ENCODE measurements at places on chromosomes 1 and 21.

DNA sequence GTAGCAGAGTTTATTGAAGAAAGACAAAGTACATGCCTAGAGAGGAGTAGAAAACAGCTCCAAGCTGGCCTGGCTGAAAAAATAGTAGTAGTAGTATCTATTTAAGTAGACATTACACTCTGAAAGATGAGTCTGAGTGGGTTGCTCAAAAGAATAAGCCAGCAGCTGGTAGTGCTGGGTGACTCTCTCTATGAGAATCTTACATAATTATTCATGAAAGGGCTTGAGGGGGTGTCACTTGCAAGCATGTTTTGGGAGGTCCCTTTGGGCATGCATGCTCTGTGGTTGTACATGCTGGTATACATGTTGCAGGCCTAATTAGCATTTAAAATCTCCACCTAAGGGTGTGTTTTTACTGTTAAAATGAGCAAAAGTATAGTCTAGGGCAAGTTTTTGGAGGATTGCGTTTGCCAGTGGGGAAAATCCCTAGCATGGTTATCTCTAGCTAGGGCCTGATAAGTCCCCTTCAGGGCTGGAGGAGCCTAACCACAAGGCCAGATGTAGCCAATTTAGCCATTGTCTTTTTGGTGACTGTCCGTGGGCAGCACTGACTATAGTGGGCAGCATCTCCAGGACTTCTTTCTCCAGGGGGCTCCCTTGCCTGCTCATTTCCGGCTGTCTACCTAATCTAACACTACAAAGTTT is 11.0 kb upstream of the FCGR2A start:
- DNase-seq: no peak

DNA sequence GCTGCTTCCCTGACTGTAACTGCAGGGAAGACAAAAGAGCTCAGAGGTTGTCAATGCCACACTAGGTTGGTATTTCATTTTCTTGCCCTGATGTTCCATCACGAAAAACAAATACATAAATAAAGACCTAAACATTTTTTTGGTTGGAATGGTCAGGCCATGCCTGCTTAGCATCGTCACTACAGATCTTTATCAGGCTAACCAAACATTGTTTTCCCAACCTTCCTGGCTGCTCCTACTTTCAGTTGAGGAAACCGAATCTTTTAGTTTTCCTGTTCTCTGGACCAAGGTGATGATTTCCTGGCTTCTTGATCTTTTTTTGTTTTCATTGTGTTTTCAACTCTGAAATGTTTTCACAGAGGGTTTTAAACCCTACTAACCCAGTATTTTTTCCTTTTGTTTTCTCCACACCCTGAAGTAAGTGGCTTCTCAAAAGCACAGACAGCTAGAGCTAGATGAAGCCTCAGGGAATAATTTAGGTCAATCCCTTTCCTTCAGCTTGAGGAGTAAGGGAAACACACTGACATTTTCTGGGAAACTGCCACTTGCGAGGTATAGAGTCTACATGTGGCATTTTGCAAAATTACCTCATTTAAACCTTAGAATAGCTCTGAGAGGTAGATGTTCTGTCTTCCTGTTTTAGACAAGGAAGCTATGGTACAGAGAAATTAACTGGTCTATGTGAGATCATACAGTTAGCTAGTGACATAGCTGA is 67.2 kb upstream of the CNN3 start:
- no peak for DNase-seq

GRCh38 chr1:208115924-208116640 is 128.1 kb downstream of the PLXNA2 start:
- DNase-seq: no peak

DNA sequence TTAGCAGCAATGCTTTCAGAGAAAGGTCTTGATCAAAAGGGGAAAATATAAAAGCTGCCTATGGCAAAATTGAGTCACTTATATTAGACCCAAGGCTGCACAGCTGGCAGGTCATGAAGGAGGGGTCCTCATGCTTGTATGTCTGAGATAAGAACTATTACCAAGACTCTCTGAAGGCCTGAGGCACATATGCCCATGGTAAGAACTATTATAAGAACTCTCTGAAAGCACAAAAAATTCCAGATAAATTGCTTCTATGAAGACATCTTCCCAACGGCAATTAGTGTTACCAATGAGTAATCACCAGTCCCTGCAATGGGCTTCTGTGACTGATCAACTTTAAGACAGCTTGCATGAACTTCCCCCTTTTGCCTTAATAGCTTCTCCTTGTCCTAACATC is 42.8 kb upstream of the LRIF1 start:
- DNase-seq: no peak

- DNase-seq: no peak
These were observed 451.0 kb upstream of the RGS18 start for GRCh38 chr1:191707288-191707687.

DNA sequence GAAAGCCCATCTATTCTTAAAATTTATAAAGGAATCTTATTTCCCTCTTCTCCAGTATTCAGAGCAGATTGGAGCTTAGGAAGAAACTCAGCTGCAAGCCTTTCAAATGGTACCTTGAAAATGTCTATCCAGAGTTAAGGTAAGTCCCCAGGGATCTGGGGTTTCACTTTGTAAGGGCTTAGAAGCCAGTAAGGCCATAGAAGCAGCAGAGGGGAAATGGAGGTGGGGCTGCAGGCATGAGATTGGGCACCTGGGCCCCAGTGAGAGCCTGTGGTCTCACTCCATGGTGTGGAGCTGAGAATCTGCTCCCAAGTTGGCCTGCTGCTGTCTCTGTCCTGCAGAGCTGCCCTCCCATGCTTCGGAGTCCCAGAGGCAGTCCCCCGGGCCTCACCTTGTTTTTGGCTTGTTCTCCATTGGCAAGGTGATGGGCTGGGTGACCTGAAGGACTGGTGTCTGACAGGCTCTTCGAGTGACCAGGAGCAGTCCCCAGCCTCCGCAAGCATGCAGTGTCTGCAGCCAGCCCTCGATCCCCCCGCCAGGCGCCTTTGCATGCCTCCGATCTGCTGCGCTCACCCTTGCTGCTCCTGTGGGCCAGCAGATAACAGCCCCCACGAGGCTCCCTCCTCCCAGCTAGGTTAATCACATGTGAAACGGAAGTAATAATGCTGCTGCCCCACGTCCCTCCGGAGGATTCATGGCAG is 163.1 kb downstream of the PGBD5 start:
- no peak for DNase-seq

DNA sequence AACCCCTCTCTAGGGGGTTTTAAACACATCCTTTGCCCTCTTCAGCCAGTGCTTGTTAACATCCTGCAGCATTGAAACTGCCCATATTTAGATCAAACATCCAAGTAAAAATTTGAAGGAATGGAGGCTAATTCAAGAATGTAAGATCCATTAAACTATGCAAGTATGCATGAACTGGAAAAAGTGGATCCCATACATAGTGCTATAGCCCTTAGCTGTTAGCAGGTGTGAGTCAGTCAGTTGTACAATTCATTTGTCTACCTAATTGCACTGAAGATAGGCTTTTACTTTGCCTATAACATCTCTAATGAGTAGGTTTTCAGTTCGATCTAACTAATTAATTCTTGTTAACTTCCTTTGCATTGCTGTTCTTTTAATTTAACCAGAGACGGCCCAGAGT is 270.9 kb downstream of the LMO4 start:
- DNase-seq: no peak

- DNase-seq: no peak
These were observed 12.0 kb downstream of the ADGRL2 start for GRCh38 chr1:81812712-81813111.

DNA sequence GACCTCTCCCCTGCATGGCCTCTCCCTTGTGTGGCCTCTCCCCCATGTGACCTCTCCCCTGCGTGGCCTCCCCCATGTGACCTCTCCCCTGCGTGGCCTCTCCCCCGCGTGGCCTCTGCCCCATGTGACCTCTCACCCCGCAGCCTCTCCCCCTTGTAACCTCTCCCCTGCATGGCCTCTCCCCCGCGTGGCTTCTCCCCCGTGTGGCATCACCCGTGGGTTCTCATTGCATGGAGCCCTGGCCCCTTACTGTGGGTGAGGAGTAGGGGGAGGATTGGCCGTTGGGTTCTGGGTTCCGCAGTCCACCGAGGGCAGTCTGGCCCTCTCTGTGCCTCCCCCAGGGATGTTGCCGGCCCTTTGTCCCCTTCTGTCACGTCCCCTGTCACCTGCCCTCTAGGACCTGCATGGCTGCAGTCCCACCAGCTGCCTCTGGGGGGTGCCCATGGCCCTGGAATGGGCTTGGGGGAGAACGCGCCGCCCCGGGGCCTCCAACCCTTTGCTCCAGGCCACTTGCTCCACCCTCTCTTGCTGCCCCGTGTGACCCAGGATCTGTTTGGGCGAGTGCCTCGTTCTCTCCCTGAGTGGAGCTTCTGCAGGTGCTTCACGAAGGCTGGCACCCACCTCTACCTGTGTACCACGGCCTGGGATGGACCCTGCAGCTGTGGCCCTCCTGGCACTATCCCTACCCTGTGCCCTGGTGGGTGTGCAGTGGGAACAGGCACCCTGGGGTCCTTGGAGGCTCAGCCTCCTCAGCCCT is 21.3 kb downstream of the RRP1 start:
- DNase-seq: no peak

- no peak for DNase-seq
These were observed 103.6 kb upstream of the GPR52 start for GRCh38 chr1:174344162-174344561.

GRCh38 chr1:197374428-197374827 is 106.4 kb downstream of the CRB1 start:
- no peak for DNase-seq

DNA sequence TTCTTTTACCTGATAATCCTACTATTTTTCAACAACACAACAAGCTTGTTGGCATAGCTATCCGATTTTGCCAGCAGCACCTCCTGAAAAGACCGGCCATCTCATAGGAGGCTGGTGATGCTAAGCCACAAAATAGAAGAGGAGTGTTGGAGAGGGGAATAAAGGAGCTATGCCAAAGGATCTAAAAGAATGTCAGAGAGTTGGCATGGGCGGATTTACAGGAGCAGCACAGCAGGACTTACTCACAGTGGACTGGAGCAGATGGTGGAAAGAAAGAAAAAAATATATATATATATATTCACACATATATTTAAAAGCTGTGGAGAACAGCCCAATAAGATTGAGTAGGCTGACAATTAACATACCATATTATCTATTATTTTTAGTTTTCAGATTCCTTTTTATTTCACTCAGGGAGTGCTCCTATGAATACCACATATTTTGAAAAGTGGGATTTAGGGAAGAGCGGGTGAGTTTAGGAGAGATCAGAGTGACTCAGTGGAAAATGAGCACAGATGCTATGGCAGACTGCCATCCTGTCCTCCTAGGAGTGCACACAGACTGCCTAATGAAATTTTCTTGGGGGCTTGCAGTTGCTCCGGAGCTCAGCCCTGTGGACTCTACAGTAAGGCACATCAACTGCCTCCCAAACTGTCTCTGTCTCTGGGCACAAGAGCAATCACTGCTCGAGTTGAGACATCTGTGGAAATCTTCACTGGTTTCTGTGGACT is 394.4 kb upstream of the CHRM3 start:
- DNase-seq: no peak

- no peak for DNase-seq
These were observed 20.7 kb downstream of the DAB1 start for GRCh38 chr1:57403201-57403600.

- no peak for DNase-seq
These were observed 40.2 kb upstream of the NLRP3 start for GRCh38 chr1:247375747-247376146.

DNA sequence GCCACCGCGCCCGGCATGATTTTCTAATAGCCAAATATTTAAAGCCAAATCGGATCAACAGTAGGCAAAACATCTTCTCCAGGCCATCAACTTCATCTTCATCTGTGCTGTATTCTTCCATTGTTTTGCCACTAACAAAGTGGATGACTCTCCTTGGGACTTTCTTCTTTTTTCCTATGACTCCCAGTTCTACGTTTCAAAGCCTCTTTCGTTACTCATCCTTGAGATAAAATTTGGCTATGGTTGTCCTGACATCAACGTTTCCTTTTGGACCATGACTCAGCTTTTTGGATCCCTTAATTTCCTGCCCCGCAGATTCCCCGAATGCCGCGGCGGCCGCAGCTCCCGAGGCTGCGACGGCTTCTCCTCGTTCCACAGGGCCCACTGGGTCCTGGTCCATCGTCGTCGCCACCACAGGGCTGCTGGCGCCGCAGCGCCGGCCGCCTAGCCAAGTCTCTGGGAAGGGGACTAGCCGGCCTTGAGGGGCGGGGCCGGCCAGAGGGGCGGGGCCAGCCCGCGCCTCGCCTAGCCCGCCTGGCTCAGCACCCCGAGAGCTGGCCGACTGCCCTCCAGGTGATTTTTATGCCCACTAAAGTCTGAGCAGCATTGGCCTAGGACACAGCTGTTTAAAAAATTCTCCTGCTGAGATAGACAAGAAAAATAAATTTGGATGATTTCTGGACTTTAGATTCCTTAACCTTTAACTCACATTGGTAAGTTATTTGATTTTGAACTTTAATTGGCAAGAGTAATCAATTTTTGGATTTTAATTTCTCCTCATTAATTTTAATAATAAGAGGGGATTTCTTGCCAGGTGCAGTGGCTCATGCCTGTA is 93.9 kb downstream of the ADCY10 start:
- DNase-seq: peak; percentile 44

- DNase-seq: no peak
These were observed 184.9 kb downstream of the NCAM2 start for GRCh38 chr21:21183092-21183491.

- no peak for DNase-seq
These were observed 187.3 kb downstream of the VAV3 start for GRCh38 chr1:107777664-107778047.

- DNase-seq: no peak
These were observed 8.9 kb downstream of the EPHA10 start for GRCh38 chr1:37755951-37756560.

GRCh38 chr1:158093376-158093775 is 87.3 kb upstream of the CD1D start:
- DNase-seq: no peak

DNA sequence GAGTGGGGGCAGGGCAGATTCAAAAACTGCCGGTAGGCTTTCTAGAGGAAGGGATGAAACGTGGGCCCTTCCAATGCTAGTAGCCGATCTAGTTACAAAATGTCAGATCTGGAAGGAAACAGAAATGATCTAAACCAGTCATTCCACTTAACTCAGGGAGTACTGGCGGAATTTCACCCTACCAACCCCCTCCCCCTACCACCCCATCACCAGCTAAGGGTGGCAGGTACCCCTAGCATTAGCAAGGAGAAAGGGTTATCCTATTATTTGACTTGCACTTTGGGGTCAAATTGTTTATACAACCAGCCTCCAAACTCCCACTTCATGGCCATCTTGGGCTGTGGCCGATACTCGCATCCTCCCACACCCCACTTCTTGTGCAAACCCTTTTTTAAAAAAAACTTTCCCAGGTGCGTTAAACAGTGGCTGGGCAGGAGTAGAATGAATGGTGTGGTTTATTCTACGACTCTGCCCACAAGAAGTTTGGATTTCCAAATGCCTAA is 644 bp upstream of the MRPL24 start:
- DNase-seq: no peak

All from SW 1271 (cell line).